ENCODE measurements at places on chromosomes 2 and 18.

DNA sequence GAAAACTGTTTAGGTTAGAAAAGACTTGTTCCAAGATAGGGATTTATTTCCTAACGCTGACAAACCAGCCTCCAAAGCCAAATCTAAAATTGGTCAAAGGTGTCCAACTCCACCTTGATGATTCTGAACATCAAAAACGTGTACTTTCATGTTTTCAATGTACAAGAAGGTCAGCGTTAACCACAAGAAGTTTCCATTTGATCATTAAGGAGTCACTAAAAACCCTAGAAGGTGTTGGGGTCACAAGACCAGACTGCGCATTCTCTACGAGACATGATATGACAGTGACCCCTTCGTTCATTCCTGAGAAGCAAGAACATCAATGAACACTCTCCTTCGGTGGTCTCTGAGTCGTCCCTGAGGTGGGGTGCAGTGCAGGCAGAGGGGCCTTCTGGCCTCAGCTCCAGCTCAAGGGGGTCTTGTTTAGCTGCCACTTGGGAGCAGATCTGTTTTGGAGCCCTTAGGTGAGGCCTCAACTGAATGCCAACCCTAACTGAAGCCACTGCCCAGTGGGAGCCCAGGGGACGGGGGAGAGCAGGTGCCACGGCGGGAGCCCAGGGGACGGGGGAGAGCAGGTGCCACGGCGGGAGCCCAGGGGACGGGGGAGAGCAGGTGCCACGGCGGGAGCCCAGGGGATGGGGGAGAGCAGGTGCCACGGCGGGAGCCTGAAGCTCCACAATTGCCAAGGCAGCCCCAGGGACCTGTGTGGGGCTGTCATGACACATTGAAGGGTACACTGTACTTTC lies 55.2 kb downstream of the PARD6G start:
- peak; percentile 46 for DNase-seq

GRCh38 chr2:140506606-140507005 lies 1624.2 kb downstream of the LRP1B start:
- no peak for DNase-seq

GRCh38 chr2:114968748-114969400 lies 526.4 kb downstream of the DPP10 start:
- DNase-seq = no peak

DNA sequence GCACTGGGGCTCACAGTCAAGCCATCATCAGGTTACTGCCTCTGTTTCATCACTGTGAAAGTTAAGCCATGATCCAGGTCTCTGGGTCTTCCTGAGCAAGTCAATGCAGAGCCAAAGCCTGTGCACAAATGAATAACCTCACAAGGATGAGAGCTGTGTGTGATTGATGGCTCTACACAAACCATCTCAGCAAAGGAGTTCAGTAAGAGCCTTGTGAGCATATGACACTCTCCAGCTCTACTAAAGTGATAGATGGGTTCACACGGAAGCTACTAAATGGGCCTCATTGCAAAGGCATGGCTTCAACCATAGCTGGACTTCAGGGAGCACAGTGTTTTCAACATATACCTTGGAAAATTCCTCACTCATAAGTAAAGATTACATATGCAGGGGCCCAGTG lies 101.5 kb downstream of the AFF3 start:
- no peak for DNase-seq

DNA sequence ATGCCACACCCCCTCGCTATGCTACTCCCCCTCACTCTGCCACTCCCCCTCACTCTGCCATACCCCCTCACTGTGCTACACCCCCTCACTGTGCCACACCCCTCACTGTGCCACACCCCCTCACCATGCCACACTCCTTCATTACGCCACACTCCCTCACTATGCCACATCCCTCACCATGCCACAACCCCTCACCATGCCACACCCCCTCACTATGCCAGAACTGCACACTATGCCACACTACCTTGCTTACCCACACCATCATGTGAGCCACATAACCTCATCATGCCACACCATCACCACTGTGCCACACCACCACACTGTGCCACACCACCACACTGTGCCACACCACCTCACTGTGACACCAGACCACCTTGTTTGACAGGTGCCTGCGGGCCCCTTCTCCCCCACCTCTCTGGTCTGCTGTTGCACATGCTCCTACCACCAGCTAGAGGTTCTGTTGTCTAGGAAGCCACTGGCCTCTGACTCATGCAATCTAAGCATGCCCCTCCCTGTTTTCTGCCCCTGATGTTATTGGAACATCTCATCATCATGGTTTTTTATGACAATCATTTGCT lies 22.0 kb downstream of the MARCHF4 start:
- no peak for DNase-seq

DNA sequence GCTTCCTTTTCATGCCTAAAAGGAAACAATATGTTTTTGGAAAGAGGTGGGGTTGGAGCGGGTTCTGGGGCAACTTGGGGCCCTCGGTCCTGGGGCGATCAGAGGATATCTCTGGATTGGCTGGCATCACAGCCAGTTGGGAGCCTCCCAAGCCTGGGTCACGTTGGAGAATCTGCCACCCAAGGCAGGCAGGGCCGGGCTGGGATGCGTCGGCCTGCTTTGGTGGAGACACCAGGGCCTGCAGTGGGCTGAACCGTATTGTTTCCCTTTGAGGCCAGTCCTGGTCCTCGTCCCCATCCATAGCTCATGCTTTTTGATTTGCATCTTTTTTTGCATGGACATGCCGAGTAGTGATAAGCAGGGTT lies 235.8 kb downstream of the ATAD2B start:
- DNase-seq = no peak

DNA sequence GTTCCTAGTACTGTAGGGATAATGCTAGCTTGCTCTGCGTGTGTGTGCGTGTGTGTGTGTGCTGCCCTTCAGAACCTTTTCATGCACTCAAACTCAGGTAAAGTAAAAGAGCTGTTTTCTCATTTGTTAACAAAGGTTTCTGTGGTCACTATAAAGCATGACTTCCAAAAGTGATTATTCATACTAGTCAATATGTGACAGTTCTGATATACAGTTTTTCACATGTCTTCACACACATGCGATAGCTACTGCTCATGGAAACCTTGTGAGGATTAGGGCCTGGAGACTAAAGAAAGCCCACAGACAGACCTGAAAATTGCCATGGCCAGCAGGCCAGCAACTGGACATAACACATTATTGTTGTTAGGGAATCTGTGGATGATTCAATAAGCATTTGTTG lies 56.9 kb upstream of the NEMP2 start:
- no peak for DNase-seq

- no peak for DNase-seq
Observed at GRCh38 chr2:71003396-71003795, 8.7 kb upstream of the TEX261 start.
